B cell (primary cell): ENCODE measurements at places on chromosomes 2 and 18. TPM values are rescaled to one million over a fixed set of nuclear protein-coding genes. Genes with fewer than 3 reads are reported as not detected.
A peak's percentile ranks its signal among the peaks of the same experiment; 100 is the strongest.

Gene LGALSL
- 1.8 and 3.8 TPM in 2 replicates for total RNA-seq

Gene ALKAL2
- total RNA-seq = 5.3 and 5.7 TPM in 2 replicates

Gene CASP8
- 120 and 131 TPM in 2 replicates for total RNA-seq

GRCh38 chr2:67783026-67783425 lies 279.8 kb downstream of the C1D start:
- no peak for DNase-seq

Gene PSMA8
- total RNA-seq = 0.91 and 1.0 TPM in 2 replicates

DNA sequence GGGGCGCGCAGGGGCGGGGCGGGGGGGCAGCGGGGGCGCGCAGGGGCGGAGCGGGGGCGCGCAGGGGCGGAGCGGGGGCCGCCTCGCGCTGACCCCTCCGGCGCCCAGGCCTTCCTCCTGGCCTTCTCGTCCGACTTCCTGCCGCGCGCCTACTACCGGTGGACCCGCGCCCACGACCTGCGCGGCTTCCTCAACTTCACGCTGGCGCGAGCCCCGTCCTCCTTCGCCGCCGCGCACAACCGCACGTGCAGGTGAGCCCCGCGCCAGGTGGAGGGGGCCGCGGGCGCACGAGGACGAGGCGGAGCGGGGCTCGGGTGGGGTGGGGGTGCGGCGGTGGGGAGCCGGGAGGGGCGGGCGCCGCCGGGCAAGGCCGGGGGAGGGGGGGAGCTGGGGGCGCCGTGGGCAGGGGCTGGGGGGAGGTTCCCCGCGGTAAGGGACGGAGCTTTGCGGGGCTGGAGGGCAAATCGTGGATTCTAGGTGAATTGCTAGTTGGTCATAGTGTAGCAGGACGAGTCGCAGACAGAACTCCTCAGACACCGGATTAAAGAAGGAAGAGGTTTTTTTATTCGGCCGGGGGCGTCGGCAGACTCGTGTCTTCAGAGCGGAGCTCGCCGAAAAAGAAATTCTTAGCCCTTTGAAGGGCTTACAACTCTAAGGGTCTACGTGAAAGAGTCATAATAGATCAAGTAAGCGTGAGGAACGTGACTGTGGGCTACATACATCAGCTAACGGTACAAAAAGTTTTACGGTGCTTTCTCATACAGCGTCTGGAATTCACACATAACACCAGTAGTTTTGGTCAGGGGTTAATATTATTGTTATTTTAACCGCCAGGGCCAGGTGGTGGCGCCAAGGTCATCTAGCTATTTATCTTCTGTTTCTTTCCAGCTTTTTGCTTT lies 29.9 kb downstream of the ANO7 start:
- DNase-seq = peak; percentile 66

DNA sequence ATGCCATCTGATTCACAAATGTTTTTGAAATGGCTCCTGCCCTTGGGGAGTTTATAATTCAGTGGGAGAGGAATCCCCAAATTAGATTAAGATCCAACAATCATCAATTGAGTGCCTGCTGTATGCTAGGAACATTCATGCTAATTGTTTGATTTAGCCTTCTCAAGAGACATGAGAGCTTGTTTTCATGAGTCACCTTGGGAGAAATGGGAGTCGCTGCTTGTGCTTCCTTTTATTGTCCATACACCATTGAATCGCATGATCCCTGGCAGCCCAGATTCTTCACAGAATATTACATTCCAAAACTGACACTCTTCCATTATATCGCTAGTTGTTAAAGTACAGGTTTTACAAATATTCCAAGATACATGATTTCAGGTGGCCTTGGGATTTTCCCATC lies 106.0 kb upstream of the MAP3K20 start:
- no peak for DNase-seq

DNA sequence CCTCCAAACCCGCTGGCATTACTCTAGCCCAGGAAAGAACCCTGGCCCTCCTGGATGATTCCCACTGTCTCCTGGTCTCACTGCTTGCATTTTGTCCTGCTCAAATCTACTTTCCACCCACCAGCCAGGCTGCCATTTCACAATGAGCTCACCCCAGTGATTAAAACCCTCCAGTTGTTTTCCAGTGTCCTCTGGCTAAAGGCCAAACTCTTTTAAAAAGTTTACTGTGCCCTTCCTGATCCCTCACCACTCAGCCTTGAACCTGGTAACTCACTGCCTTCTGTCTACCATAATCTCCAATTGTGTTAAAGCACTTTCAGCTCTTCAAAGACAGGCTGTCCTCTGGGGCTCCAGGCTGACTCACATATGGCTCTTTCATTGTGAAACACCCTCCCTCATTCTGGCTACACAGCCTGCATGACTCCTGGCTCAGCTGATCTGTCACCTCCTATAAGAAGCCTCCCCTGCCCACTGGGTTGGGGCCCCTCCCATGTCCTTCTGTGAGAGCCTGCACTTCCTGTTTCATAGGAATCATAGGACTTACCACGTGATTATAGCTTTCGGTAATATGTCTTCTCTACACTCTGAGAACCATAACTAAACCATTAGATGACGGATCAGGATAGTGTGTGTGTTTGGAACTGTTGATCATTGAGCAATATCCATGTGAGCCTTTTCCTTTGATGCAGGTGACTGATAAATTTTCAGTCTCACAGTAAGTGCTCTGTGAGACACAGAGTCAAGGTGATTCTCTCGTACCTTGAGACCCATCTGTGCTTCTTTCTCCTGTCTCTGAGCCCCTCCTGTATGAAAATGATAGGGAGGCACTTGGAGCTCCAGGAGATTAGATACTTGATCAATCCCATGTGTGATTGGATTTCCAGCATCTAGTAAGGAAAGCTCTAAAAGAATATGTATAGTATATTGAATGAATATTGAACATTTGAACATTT lies 590.8 kb upstream of the ID2 start:
- DNase-seq = no peak

GRCh38 chr2:11140492-11140891 lies 14.8 kb upstream of the SLC66A3 start:
- DNase-seq = no peak

DNA sequence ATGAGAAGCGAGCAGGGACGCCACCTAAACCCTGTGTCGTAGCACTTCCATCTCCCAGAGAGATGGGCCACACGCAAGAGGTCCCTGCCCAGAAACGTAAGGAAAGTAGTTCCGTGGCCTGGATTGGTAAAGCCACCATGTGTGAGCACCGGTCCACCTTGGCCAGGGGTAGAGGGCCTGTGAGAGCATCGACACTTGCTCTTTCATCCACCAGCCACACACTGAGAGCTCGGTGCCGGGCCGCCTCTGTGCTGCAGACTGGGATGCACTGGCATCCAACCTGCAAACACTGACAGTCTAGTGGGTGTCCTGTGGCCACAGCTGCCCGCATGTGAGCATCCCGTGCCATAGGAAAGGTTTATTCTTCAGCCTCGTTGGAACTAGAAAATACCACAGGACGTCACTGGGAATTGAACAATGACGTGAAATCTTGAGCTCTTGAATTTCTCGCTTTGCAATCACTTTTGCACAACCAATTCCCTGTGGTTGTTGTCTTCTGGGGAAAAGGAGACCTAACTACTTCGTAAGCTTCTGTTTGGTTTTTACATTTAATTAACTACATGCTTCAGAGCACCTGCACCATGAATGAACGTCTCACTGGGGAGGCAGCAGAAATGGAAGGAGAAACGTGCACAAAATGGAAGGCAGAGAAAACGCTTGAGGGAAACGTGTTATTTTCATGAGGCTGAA lies 212.0 kb upstream of the RAB6C start:
- DNase-seq = no peak

Gene EVX2
- total RNA-seq = not detected in 2 replicates

Gene AGFG1
- total RNA-seq = 83.3 and 95.0 TPM in 2 replicates

GRCh38 chr2:8408560-8409460 lies 273.0 kb upstream of the ID2 start:
- peak; percentile 21 for DNase-seq

- no peak for DNase-seq
These were observed 189.4 kb upstream of the CWC22 start for GRCh38 chr2:180196419-180196977.

Gene MOCOS
- total RNA-seq = 0.05 TPM in 2 replicates

DNA sequence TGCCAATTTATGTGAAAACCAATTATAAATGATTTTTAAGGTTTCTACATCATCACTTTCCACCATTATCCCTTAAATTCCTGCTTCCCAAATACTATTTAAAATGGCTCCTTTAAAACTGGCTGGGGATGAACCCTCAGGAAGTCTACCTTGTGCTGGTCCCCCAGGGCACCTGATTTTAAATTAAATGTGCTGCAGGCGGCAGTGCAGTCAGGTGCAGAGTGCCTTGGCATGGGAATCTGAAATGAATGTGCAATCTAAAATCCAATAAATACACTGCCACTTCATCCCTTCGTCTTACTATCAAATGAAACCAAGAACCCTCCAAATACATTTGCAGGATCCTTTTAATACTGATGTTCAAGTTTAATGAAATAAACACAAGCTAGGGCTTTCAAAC lies 61.8 kb downstream of the C2orf76 start:
- no peak for DNase-seq

GRCh38 chr18:29083545-29083944 lies 906.6 kb upstream of the CDH2 start:
- DNase-seq = no peak

DNA sequence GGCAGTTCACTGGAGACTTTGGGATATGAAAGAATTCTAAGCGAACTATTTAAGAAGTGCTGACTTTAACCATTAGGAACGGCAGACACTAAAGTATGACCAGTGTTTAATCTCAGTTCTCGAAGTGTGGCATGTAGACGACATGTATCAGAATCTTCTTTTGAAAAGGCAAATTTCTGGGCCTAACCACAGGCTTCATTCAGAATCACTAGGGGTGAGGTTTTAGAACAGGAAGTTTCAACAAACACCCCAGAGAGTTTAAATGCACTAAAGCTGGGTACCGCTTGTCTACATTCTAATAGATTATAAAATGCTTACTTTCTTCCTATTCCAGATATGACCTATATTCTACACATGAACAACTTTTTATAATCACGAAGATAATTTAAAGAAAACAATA lies 180.3 kb downstream of the ANKRD44 start:
- peak; percentile 75 for DNase-seq

DNA sequence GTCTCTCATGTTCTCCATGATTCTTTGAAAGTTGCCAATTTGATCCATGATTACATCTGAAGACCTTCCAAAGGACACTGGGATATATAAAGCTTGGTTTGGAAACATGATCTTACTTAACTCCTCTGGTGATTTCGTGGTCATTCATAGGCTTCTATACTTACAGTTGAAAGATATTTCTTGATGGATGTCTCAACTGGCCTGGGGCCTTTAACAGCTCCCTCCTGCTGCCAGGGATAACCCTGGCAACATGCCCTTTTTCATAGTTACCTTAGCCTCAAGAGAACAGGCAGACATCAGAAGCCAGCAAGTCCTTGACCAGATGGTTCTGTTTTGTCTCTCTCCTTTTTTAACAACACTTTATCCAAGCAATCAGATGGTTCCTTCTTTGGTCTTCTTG lies 23.5 kb upstream of the MFF start:
- DNase-seq = no peak

DNA sequence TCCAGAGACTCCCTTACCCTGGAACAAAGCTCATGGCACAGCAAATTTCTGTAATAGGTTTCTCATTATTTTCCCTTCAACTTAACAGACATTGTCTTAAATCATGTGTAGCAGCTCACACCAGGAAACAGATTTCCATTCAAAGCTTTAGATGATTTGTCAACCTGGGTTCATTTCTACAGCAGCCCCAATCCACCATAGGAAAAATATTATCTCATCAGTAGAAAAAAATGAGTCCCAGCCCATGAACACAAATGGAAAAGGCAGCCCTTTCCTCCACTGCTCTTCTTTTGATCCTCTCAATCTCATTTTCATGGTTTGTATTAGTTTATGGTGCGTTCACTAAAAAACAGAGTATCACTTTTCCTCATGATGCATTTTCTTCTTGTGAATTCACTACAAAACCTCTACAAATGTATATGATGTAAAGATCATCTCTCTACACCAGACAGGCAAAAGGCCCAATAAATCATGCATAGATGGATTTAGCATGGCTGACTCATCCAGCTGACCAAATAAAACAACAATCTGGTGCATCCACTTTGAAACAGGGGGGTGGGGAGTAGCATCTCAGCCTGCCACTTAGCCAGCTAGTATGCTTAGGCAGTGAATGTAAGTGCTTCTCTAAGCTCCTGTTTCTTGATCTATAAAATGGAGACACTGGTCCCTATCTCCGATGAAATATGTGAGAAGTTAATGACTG lies 78.6 kb downstream of the SATB2 start:
- no peak for DNase-seq
